ENCODE measurements at places on chromosomes 12 and 14.
A peak's percentile ranks its signal among the peaks of the same experiment; 100 is the strongest.

- no peak for DNase-seq
These were observed 360.2 kb downstream of the GALC start for GRCh38 chr14:87632796-87633195.

GRCh38 chr14:73245480-73246325 lies 8.4 kb downstream of the PAPLN start:
- DNase-seq = peak; percentile 49

DNA sequence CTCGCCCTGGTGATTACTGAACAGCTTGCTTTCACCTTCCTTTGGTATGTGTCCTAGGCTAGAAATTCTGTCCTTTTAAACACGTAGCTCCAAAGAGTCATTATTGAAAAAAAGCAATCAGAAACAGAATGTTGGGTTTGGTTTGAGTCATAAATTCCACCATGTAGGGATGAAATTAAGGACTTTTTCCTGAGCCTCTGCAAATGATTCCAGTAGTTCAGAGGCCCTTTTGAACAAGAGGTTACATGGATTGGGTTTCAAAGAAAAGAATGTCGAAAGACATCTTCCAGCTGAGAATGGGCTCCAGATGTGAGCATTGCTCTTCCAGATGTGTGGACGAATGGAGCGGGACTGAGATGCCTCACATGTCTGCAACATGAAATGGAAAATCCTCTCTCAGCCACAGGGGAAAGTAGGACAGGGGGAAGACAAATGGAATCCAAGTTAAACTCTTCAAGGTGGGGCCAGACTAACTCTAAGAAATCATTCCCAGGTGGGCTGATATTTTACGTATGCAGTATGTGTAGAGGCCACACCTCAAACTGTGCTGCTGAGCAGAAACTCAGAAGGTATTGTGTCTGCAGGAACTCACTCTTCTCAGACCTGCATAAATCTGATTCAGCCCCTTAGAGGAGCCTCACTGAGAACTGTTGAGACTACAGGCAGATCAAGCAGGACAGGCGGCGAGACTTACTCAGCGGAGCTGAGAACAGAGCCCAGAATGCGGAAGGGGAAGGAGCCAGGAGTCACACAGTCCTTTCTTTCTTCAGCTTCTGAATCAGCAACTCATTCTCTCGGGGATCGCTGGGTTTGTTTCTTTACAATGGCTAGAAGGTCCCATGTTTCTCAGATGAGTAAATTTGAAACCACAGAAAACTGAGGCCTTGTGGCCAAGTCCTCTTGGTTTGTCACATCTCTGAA lies 23.3 kb upstream of the EMP1 start:
- DNase-seq = peak; percentile 38

- no peak for DNase-seq
These were observed 8.0 kb upstream of the SERPINA12 start for GRCh38 chr14:94517248-94517640.

DNA sequence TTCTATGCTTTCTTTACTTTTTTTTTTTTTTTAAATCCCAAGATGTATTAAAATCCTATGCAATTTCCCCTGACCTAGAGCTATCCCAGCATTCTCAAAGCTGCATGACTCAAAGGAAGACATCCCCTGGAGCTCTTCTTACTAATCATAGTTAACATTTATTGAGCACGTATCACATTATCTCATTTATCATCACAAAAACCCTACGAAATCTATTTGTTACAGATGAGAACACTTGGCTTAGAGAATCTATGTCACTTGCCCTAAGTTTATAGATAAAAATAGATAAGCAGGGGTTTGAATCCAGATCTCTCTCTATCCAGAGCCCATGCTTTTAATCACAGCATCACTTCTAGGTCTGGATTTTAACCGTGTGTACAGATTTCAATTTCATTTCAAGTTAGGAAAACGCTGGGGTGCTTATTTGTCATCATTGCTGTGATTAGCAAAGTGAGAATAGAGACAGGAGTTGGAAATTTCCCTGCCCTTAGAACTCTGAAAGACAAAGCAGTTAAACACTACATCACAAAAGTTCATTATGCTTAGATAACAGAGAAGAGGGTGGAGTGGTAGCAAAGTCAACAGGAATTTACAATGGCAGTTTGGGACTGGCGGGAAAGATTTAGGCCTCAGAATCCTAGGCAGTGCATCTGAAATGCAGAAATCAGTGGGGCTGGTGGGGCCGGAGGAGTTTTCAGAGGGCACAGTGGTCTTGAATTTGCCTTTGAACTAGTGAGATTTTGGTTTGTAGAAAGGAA lies 177.7 kb upstream of the FRMD6 start:
- DNase-seq = no peak

- DNase-seq = no peak
These were observed 141.3 kb downstream of the PLXNC1 start for GRCh38 chr12:94289461-94290312.

GRCh38 chr12:103442182-103442555 lies 53.6 kb downstream of the C12orf42 start:
- no peak for DNase-seq

DNA sequence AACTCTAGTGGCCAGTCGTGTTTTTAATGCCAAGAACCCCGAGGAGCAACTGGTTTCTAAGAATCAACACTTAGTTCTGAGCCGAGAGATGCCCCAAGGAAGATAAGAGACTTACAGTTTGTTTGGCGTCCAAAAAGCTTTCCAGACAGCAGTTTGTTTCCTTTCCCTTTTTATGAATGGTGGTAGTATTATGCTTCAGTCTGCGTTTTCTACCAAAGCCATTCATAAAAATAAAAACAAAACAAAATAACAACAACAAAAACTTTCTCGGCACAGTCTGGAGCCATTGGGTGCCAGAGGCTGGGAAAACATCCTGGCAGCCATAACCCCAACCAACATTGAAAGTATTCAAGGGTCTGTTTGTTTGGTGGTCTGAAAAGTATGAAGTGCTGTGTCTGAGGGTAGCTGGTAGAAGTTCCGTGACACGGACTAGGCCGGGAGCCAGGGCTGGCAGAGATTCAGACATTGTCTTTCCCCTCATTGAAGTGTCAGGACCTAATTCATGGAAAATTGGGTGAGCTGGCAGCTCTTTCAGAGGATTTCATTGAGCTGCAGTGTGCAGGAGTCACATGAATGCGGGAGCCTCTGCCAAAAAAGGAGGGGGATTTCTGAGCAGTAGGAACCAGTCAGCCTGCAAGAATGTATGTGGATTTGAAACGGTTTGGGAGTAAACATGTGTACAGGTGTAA lies 124.2 kb downstream of the HMGA2 start:
- DNase-seq = no peak

Measured in CD4-positive, alpha-beta T cell treated with Interferon alpha-2 for 1 hour (primary cell).